ENCODE measurements at places on chromosomes 3 and 15.

DNA sequence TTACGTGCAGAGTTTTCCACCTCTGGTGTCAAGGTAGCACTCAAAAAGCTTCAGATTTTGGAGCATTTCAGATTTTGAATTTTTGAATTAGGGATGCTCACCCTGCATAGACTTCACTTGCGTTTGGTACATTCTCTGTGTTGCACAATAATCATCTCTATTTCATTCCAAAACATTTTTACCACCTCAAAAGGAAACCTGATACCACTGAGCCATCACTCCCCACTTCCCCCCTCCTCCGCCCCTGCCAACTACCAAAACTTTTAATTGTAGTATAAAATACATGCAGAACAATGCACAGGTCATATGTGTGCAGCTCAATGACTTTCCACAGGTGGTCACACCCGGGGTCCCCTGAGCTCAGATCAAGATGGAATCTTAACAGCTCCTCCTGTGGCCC, 208.8 kb downstream of the SV2B start:
- no peak for DNase-seq

DNA sequence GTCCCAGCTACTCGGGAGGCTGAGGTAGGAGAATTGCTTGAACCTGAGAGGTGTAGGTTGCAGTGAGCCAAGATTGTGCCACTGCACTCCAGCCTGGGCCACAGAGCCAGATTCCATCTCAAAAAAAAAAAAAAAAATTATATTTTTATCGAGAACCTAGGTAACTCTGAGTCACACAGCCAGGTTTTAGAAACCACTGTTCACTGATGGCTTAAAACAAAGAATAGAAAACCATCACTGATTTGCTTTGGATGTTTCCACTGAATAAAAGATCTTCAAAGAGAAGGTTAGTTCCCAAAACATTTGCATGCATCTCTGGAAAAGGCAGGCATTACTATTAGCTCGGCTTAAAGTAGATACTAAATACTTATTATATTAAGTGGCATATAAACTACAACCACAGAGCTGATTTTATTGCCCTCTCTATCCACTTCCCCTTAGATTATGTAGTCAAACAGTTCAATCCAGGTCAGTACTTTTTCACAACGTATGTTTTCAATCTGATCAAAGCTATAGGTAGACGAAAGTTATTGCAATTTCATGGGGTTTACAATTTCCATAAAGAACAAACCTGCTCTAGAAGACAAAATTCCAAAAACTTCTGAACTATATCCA, 1.4 kb downstream of the B4GALT4 start:
- no peak for DNase-seq

GRCh38 chr15:99421758-99422157, 144.0 kb upstream of the MEF2A start:
- no peak for DNase-seq

GRCh38 chr15:31027910-31028578, 36.6 kb upstream of the MTMR10 start:
- no peak for DNase-seq

DNA sequence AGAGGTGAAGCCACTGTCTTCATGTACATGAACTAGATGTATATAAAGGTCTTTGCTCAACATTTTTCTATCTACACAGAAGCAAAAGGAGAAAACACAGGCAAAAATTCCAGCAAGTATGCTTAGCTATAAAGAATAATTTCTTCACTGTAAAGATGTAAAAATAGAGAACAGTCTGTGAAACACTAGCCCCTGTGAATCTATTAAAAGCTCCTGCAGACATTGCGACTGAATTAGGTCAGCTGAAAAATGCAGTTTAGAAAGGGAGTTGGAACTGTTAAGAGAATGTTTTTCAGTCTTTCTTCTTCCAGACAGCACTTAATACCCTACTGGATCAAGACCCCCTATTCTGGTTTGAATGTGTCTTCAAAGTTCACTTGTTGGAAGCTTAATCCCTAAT, 291.5 kb downstream of the KBTBD8 start:
- no peak for DNase-seq

DNA sequence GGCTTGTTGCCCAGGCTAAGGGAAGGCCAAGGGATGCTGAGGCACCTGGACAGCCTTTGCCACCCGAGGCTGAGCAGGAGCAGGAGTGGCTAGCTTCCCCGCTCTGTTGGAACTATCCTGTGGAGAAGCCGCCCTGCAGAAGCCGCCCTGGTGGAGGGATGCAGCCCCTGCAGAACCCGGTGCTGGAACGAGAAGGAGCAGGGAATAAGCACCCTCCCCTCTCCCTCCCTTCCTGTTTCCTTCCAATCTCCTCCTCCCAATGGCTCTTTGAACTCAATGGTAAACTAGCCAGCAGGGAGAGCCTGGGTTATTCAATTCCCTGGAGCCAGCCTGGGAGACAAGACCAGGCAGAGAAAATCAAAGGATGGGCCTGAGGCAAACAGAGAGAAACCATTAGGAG, 11.8 kb upstream of the HRG start:
- DNase-seq = no peak

DNA sequence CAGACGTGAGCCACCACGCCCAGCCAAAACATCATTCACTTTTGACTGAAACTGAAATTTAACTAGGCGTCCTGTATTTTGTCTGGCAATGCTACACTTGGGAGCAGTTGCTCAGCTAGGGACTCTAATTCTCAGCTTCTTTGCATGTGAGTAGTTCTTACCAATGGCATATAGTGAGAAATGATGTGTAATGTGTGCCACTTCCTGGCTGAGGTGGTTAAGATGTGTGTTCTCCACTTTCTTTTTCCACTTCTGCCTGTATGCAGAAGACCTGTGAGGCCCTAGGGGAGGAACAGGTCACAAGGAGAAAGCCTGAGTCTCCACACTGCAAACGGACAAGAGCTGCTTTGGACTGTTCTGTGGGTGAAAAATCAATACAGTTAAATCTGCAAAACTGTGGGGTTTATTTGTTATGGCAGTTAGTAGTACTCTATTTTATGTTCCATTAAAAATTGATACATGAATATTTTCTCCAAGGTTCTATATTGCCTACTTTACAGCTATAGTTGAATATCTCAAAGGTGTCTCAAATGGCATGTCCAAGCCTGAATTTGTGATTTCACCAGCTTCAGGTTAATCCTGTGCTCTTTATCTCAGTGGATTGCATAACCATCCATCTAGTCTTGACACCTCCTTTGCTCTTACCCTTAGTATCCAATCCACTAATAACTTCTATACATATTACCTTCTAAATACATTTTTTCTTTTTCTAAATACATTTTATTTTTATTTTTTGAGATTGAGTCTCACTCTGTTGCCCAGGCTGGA, 59.3 kb downstream of the NR1D2 start:
- no peak for DNase-seq

- no peak for DNase-seq
Observed at GRCh38 chr3:159944781-159945180, 43.9 kb upstream of the IL12A start.

DNA sequence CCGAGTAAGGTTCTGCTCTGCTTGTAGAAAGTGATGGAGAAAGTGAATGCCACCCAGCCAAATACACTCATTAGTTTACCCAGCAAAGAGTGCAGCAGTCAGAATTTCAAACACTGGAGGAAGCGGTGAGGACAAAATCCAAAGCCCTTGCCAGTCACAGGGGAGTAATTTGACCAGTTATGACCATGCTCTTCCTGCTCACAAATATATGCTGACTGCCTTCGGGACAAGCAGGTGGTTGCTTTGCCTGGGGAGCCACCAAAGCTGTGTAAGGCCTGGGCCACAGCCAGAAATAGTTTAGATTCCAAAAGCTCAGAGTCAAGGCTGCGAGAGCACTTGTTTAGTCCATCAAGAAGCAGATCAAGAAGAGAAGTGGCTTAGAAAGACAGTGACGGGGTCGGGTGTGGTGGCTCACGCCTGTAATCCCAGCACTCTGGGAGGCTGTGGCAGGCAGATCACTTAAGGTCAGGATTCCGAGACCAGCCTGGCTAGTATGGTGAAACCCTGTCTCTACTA, 51.0 kb upstream of the ATP13A3 start:
- peak; percentile 100 for DNase-seq

DNA sequence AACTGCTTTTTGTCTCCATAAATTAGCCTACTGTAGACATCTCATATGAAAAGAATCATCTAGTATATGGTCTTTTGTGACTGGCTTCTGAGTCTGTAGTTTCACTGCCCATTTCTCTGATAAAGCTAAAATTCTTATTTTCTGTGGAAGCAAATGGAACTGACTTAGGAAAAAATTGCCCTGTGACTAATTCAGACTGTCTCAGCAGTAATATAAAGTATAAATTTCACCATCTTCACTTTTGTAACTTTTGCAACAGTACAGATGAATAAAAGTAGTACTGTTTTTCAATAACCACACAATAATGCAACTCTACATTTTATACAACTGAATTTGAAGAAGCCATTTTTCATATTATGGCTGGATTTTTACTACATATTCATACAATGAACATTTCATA, 104.1 kb downstream of the TBC1D5 start:
- no peak for DNase-seq

- DNase-seq = no peak
Observed at GRCh38 chr3:120457827-120458226, 7.0 kb upstream of the FSTL1 start.

- DNase-seq = peak; percentile 59
Observed at GRCh38 chr3:47416041-47416440, 35.2 kb downstream of the PTPN23 start.

GRCh38 chr15:58475573-58476524, 44.1 kb downstream of the LIPC start:
- DNase-seq = no peak

DNA sequence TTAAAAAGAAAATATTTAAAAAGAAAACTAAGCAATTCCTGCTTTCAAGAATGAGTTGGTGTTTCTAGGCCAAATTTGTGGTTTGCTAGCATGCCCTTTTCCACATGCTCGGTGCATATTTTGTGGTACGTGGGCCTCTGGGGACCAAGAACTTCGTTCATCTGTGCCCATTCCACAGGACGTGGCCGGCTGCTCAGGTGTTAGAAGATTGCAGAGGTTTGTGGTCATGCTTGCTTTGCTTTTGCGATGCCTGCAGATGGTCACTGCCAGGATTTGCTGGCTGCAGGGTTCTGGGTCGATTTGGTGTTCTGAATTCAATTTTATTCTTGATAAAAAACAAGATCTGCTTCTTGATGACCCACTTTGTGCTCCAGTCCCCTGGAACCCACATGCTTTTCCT, 7.5 kb downstream of the PSTPIP1 start:
- DNase-seq = no peak

- DNase-seq = no peak
Observed at GRCh38 chr3:15800780-15801179, 3.0 kb upstream of the ANKRD28 start.

DNA sequence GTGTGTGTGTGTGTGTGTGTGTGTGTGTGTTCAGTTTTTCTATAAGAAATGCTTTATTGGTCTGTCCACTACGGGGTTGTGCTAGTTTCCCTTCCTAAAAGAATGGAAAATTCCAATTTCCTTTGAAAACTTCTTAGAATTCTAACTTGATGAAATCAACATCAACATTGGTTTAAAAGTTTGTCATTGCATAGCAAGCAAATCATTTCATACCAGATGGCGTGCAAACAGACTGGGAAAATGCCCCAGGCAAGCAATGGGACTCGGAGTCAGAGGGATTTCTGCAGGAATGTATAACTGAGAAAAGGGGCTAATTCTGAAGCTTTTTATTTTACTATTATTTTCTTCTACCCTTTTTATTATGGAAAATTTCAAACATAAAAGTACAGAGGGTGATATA, 13.1 kb upstream of the DYNC1LI1 start:
- peak; percentile 24 for DNase-seq

DNA sequence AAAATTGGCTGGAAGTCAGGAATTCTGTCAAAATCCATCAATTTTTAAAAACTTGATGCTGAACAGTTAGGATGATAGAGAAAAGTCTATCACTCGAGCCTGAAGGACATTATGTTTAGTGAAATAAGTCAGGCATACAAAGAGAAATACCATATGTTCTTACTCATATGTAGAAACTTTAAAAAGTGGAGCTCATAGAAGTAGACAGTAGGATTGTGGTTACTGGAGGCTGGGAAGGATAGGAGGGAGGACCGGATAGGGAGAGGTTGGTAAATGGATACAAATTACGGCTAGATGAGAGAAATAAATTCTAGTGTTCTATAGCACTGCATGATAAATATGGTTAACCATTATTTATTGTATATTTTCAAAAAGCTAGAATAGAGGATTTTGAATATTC, 389.5 kb upstream of the RASGRP1 start:
- no peak for DNase-seq

DNA sequence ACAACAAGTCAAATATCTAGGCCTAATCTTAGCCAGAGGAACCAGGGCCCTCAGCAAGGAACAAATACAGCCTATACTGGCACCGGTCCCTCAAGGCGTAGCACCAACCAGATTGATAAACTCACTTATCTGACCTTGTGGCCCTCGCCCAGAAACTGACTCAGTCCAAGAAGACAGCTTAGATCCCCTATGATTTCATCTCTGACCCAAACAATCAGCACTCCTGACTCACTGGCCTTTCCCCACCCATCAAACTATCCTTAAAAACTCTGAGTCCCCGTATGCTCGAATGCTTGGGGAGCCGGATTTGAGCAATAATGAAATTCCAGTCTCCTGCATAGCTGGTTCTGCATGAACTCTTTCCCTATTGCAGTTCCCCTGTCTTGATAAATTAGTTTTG, 1.6 kb upstream of the SORD start:
- DNase-seq = no peak

DNA sequence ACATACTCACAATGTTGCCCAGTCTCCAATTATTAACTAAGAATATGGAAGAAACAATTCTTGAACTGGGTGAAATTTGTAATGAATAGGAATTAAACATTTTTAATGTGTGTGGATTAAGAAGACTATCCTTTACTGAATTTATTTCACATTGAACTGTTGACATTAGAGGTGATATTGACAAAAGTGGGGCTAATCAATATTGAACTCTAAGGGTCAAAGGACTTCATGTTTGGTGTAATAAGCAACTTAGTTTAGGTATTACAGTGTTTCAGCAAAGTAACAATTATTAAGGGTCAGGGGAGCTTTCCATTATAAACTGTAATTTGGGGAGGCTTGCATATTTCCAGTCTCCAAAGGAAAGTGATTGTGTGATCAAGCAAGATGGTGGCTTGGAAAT, 16.2 kb upstream of the NANOGP8 start:
- DNase-seq = no peak

DNA sequence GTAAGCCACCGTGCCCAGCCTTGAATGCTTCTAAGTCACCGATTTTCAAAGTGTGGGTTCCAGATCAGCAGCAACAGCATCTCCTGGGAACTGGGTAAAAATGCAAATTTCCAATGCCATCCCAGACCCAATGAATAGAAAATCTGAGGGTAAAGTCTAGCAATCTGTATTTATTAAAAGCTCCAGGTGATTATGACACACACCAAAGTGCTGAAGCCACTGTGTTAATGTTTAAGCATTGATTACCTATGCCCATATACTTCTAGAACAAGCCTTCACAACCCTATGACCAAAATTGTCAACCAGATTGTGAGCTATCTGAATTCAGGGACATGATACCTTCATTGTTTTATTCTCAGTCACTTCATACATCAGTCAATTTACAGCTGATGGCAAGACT, 86.5 kb downstream of the LRRFIP2 start:
- DNase-seq = no peak

GRCh38 chr3:196207833-196208607, 3.2 kb downstream of the ZDHHC19 start:
- no peak for DNase-seq

- no peak for DNase-seq
Observed at GRCh38 chr3:138066383-138066782, 49.0 kb downstream of the DZIP1L start.

GRCh38 chr3:52023101-52023770, 27.5 kb upstream of the RPL29 start:
- DNase-seq = no peak
